ENCODE measurements at places on chromosomes 5 and 9. TPM values are rescaled to one million over a fixed set of nuclear protein-coding genes. Genes with fewer than 3 reads are reported as not detected.

The LRRC19 gene
- polyA plus RNA-seq: not detected

The C5orf52 gene
- not detected for polyA plus RNA-seq

The NUTM2G gene
- polyA plus RNA-seq: not detected

DNA sequence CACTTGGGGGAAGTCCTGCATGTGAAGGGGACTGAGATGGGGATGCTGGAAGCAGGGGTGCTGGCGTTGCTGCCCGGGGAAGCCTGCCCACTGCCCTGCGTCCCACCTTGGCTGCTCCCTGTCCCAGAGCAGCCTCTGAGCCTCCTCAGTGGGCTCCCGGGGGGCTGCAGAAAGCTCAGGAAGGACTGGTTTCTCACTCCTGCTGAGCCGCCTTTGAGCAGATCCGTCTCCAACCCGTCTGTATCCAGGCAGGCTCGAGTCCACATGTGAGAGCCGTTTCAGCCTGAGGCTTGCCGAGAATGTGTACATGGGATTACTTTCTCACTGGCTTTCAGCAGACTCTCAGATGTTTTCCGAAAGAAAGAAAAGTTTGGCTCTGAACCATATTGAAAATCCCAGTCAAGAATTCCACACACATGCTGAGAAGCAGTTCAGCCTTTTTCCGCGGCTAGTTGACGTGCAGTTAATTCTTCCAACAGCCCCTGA, 95.3 kb upstream of the COL5A1 start:
- H3K4me1 ChIP-seq: peaks cover 16% of the 10 kb centered on the region
- DNase-seq: peak; percentile 26
- no peaks in the 10 kb centered on the region for H3K36me3 ChIP-seq
- H3K27me3 ChIP-seq: no peaks in the 10 kb centered on the region
- no peak overlapping the region for H3K27ac ChIP-seq
- H3K4me3 ChIP-seq: no peak overlapping the region

GRCh38 chr5:123520677-123521247, 8.8 kb downstream of the CSNK1G3 start:
- no peak overlapping the region for H3K27ac ChIP-seq
- DNase-seq: no peak
- H3K27me3 ChIP-seq: no peaks in the 10 kb centered on the region
- H3K4me1 ChIP-seq: peaks cover 4% of the 10 kb centered on the region
- no peaks in the 10 kb centered on the region for H3K36me3 ChIP-seq

DNA sequence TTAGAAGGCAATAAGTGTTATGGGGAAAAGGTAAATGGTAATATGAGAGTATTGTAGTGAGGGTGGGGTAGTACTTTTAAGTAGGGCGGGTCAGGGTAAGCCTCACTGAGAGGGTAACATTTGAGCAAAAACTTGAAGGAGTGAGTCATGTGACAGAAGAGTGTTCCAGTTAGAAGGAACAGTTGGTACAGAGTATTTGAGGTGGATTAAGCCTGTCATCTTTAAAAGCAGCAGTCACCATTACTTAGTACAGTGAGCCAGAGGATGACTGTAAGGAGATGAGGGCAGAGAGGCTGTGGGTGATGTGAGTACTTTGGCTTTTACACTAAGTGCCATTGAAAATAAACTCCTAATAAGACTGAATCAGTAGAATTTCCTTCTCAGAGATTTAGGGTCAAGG, 54.8 kb downstream of the UBAP1 start:
- peak; percentile 60 for DNase-seq
- H3K27ac ChIP-seq: no peak overlapping the region
- H3K4me3 ChIP-seq: no peak overlapping the region
- no peaks in the 10 kb centered on the region for H3K4me1 ChIP-seq
- H3K36me3 ChIP-seq: peaks cover 15% of the 10 kb centered on the region

GRCh38 chr5:33595303-33595702, 154.5 kb downstream of the TARS1 start:
- DNase-seq: no peak
- H3K27ac ChIP-seq: no peak overlapping the region
- no peaks in the 10 kb centered on the region for H3K27me3 ChIP-seq
- no peaks in the 10 kb centered on the region for H3K36me3 ChIP-seq
- H3K4me3 ChIP-seq: no peak overlapping the region
- no peaks in the 10 kb centered on the region for H3K4me1 ChIP-seq

The ENTR1 gene
- polyA plus RNA-seq: 37.3 TPM

DNA sequence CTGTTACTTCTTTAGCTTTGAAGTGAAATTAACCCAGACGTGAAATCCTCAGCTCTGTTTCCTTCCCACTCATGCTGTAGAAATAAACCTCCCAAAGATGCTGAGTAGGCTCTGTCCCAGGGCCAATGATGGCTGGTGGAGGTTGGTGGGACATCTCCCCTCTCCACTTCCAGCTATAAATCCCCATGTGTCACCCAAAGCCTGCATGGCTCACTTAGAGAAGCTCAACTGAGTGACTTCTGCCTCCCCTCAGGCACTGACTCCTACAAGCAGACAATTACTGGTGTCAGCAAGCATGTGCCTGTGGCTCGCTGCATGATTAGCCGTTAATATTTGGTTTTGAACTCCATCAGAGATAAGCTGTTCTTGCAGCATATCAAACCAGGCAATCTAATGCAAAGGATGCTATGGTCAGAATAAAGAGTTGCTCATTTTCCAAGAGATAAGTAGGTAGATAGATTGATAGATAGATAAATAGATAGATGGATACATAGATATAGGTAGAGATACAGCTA, 569.5 kb upstream of the WWC1 start:
- peaks cover 9% of the 10 kb centered on the region for H3K4me1 ChIP-seq
- H3K4me3 ChIP-seq: no peak overlapping the region
- H3K27me3 ChIP-seq: no peaks in the 10 kb centered on the region
- no peaks in the 10 kb centered on the region for H3K36me3 ChIP-seq
- H3K27ac ChIP-seq: no peak overlapping the region
- no peak for DNase-seq
